Smooth muscle cell of the coronary artery (primary cell): ENCODE measurements at places on chromosomes 7 and 10. TPM values are rescaled to one million over a fixed set of nuclear protein-coding genes. Genes with fewer than 3 reads are reported as not detected.

Gene CAV2
- total RNA-seq = 74.7 and 86.3 TPM in 2 replicates

Gene CCDC7
- total RNA-seq = 8.7 and 11.1 TPM in 2 replicates

Gene MYOZ1
- total RNA-seq = 0.23 TPM in 1 of 2 replicates, not detected in the other

Gene FAM25A
- not detected in 2 replicates for total RNA-seq

Gene EN2
- total RNA-seq = under 0.01 TPM in 1 of 2 replicates, not detected in the other

Gene OR6V1
- total RNA-seq = not detected in 2 replicates

Gene EIF3B
- total RNA-seq = 140 and 165 TPM in 2 replicates

Gene SLC13A1
- not detected in 2 replicates for total RNA-seq

Gene WNT8B
- total RNA-seq = not detected in 2 replicates

Gene ATRNL1
- total RNA-seq = 0.23 and 1.4 TPM in 2 replicates

Gene AKR1D1
- not detected in 2 replicates for total RNA-seq

Gene CDK14
- total RNA-seq = 28.7 and 54.0 TPM in 2 replicates

Gene ZNF789
- total RNA-seq = 1.8 and 5.0 TPM in 2 replicates

Gene CYP26C1
- total RNA-seq = 0.23 TPM in 1 of 2 replicates, not detected in the other

Gene H2BK1
- not detected in 2 replicates for total RNA-seq

Gene TMEM229A
- 0.23 and 0.38 TPM in 2 replicates for total RNA-seq

Gene RGR
- not detected in 2 replicates for total RNA-seq

Gene SLC18A2
- under 0.01 TPM in 1 of 2 replicates, not detected in the other for total RNA-seq

Gene SPDYE1
- total RNA-seq = not detected in 2 replicates

Gene POMZP3
- 0.59 and 3.5 TPM in 2 replicates for total RNA-seq

Gene ANXA8
- total RNA-seq = under 0.01 and 0.68 TPM in 2 replicates

Gene C10orf67
- total RNA-seq = not detected in 2 replicates

Gene PRSS37
- total RNA-seq = not detected in 2 replicates

Gene TEX36
- total RNA-seq = not detected in 2 replicates

Gene GNG11
- 2.8 and 48.6 TPM in 2 replicates for total RNA-seq
